ENCODE measurements at places on chromosomes 6 and 20.
A peak's percentile ranks its signal among the peaks of the same experiment; 100 is the strongest.

- no peak for DNase-seq
Observed at GRCh38 chr20:32533732-32534131, 51.4 kb downstream of the NOL4L start.

DNA sequence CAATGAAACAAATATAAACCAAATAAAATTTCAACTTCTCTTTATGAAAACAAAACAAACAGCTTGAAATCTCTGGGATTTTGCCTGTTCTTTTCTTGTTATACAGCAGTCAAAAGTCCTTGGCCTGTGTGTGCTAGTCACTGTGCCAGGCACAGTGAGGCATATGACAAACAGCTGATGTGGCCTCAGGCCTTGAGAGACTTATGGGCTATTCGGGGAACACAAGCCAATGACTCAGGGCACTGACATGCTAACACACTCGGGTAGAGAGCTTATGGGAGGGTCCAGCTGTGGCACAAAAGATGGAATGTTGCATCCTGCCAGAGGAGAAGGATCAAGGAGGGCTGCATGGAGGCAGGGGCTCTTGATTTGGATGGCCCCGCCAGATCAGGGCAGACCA, 95.4 kb upstream of the NKX2-2 start:
- no peak for DNase-seq

- DNase-seq = no peak
Observed at GRCh38 chr6:157625764-157626163, 197.3 kb upstream of the SNX9 start.

GRCh38 chr6:3764516-3765335, 13.2 kb upstream of the PXDC1 start:
- DNase-seq = no peak

DNA sequence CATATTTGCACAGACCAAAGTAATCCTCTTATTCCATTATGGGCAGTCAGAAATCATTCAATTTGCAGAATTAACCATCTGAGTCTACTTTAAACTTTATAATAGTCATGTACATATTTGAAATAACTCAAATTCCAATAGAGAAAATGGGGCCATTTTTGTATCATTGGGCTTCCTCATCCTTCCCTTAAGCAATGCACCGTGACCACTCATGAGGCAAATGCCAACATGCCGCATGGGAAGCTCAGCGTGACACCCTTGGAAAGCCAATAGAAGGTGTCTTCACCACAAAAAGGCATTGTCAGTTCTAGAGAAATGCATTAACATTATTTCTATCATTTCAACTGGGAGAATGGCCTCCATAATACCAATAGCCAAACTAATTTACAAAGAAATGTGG, 38.5 kb downstream of the SIM1 start:
- no peak for DNase-seq

DNA sequence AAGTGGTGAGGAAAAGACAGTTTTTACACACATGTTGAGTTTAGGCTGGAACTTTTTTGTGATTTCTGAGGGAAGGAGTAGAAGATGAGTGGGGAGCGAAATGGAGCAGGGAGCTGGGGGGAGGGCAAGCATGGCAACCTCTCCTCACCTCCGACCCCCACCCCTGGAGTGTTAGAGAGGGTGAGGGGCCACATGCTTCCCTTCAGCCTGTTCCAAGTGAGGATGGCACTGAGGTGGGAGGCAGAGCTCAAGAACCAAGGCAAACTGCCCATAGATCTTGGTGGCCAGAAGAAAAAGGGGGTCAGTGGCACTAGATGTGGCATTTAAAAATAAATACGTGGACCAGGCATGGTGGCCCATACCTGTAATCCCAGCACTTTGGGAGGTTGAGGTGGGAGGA, 4.8 kb downstream of the TTBK1 start:
- no peak for DNase-seq

DNA sequence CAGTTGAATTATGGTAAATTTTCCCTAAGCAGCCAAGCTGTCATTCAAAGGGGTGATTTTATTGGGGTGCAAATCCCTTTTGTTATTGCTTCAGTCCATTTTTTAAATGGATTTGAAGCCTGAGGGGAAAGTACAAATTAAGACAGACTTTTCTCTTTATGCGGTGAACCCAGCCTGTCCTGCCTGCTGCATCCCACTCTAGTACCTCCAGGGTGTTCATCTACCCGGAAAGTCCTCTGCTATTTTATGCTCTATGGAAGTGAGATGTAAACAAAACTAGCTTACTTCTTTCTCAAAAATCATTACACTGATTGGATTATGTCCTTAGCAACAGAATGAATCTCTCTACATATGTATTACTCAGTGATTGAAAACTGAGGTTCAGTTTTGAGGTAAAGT, 1088.9 kb upstream of the CITED2 start:
- no peak for DNase-seq

DNA sequence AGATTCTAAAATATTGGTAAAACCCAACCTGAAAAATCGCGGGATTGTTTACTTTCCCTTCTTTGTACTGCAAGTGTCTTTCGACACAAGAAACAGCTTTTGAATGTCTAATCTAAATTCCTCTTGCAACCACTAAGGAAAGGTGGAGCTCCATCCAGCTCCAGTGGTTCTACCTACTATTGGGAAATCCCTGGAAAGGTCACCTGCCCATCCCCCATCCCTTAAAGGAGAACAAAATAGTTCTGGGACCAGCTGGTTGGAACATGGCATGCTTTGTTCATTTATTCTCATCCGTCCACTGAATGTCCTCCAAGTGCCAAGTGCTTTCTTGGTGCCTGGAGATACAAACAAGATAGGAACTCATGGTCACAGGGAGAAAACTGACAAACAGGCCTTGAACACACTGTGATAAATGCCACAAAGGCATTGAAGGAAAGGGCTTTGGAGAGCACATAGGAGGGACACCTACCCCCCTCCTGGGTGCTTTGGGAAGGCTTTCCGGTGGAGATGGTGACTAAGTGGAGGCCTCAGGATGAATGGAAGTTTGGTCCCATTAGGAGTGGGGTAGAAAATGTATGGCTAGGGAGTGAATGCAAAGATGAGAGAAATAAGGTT, 2.3 kb upstream of the CITED2 start:
- no peak for DNase-seq

- DNase-seq = no peak
Observed at GRCh38 chr6:142843361-142843760, 101.6 kb downstream of the HIVEP2 start.

GRCh38 chr6:112252571-112253497, 1.5 kb downstream of the LAMA4 start:
- DNase-seq = no peak

DNA sequence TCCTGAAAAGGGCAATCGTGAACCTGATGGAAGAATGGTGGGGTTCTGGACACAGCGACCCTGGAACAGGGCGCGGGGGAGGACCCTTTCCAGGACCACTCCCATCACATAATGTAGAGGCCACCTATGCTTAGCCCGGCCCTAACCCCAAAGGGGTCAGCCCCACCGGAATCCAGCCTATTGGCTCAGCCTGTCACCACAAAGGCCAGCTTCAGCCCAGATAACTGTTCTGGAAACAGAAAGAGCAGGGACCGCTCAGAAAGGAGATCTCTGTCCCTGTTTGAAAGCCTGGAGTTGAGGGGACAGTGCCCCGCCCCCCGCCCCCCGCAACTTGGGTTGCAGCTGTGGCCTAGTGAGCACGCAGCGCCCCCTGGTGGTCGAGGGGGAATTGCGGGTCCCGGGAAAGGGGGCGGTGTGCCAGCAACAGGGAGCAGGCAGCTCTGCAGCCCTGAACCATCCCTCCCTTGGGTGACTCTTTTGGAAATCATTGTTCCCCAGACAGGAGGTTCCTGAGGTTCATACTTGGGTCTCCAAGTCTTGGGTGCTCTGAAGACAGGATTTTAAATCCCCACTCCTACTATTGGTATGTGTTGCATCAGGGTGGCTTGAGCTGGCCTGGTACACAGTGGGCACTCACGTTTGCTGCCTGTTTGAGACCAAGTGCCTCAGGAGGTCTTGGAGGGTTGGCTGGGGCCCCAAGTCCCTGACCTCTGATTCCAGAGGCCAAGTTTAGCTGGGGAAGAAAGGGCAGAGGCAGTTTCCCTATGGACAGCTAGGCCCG, 1.5 kb downstream of the SIGLEC1 start:
- peak; percentile 56 for DNase-seq

DNA sequence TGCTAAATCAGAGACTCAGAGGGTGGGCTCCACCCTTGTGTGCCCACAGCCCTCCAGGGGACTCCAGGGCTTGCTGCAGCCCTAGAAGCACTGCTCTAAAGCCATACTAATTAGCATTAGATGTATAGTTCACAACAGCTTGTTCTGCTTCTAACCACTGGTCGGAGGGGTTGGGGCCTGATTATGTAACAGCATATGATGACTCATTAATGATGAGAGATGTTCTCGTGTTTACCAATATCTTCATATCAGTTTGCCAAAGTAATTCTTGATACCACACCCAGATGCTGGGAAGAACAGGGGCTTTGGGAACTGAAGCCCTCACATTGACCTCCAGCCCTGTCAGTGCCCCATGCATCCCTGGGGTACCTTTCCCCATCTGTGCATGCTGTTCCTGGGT, 104.1 kb upstream of the FOXA2 start:
- DNase-seq = no peak

- DNase-seq = no peak
Observed at GRCh38 chr6:79202556-79202955, 31.9 kb downstream of the HMGN3 start.

DNA sequence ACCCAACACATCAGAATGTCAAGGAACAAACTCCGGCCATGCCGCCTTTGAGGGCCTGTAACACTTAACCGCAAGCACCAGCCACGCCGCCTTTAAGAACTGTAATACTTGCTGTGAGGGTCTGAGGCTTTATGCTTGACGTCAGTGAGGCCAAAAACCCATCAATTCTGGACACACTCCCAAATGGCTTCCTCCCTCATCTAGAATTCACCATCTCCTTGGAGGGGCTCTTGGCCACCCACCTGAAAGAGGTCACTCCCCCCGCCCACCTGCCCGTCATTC, 10.4 kb upstream of the PXDC1 start:
- DNase-seq = no peak

- DNase-seq = no peak
Observed at GRCh38 chr6:71886184-71887005, at the start of gene RIMS1. Gene RIMS1, plus strand, starts transcription at chr6:71886550. Its CDS starts 474 bp downstream, at chr6:71887024.

GRCh38 chr20:41248368-41249024, 69.0 kb downstream of the ZHX3 start:
- no peak for DNase-seq

DNA sequence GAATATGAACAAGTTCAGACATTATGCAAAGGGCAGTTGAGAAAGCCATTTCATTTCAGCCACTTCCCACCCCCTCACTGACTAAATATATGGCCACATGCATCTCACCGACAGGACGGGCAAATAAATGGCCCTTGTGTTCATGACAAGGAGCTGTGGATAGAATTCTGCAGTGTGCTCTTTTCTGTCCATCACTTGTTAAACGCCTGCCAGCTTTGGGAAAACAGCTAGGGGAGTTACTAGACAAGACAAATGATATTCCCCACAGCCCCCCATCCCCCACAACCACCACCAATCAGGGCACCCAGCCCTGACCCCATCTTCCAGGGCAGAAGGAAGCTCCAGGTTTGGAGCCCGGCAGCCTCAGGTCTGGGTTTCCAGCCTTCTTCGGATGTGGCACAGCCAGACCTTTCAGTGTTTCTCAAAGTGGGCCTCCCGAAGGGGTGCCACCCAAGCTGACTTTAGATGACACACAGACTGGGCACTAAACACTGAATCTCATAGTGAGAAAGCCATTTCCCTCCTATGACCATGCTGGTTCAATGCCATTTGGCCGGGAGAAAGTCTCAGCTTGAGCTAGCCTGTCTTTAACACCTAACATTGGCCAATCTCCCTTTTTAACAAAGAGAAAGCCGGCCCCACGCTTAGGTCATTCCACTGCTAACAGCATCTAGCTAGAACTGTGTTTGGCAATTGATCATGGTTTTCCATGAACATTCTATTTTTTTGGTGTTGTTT, 4.0 kb upstream of the RIPOR3 start:
- DNase-seq = no peak

- no peak for DNase-seq
Observed at GRCh38 chr6:168418711-168419121, 22.3 kb upstream of the SMOC2 start.

- no peak for DNase-seq
Observed at GRCh38 chr6:144955859-144956258, 670.7 kb downstream of the UTRN start.

DNA sequence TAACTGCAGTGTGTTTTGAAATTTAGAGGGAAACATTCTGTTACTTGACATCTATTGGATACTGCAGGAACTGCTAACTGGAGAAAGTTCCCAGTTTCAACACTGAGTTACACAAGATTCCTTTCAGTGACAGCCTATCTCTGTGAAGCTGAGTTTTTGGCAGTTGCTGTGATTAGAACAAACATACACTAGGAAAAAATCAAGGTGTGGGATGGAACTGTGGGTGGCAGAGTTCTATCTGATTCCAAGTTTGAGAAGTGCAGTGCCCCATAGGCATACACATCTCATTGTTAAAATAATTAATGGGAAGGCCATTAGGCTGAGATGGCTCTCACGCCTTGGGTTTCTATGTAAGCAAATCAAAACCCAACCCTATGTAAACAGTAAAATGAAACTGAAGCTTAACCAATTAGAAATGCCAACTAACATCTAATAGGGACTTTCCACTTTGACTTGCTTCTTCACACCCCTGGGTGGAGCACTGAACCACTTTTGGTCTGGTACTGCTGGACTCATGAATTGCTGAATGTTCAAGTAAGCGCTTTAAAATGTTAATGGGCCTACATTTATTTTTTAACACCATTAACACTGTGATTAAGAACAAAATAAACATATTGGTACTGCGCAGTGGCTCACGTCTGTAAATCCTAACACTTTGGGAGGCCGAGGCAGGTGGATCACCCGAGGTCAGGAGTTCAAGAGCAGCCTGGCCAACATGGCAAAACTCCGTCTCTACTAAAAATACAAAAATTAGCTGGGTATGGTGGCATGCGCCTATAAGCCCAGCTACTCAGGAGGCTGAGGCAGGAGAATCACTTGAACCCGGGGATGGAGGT, 55.2 kb upstream of the TBC1D7 start:
- no peak for DNase-seq

DNA sequence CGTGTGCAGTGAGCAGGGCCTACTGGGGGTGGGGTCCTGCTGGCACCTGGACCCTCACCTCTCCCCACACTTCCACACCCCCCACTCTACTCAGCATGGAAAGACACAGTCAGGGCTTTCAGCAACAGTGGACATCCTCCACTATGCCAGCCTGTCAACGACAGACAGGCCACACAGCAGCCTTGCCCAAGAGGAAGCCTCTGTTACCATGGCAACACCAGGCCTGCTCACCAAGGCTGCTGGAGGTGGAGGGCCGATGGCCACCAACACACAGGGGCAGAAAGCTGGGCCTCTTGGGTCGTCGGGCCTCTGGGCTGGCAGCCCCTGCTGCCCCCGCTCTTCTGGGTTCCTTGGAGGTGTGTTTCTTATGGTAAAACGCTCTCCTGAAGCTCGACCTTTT, 13.6 kb downstream of the BNIP5 start:
- DNase-seq = no peak

DNA sequence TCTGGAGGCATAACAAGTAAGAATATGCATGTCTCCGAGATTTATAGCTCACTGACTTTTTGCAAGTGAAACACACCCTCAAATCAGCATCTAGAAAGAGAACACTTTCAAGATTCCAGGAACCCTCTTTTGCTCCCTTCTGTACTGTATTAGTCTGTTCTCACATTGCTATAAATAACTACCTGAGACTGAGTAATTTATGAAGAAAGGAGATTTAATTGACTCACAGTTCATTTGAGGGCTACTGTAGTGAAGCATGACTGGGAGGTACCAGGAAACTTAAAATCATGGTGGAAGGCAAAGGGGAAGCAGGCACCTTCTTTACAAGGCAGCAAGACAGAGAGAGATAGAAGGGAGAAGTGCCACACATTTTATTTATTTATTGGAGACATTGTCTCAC, 269.9 kb downstream of the UTRN start:
- DNase-seq = no peak

GRCh38 chr6:39092124-39092523, 22.9 kb downstream of the SAYSD1 start:
- DNase-seq = no peak

Measured in activated naive CD8-positive, alpha-beta T cell treated with anti-CD3 and anti-CD28 coated beads, Interleukin-2, amount 50 U/mL, for 16 hours (primary cell).